ENCODE measurements at places on chromosomes 5 and 9.

DNA sequence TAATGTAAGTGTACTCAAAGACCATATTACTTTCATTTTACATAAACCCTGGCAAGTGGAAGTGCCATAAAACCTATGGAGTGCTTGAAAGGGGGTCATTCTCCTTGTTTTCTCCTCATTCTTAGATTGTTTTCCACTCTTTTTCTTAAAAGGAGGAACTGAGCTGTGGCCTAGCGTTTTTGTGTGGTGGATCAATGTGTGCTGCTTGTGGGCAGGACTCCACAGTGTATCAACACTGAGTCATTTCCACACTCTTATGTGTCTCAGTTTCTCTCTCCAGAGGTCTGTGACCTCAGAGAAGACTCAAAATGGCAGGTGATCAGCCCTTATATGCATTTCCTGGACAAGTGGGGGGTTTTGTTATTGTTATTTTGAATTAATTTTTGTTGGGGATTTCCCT is 516.1 kb upstream of the CDH10 start:
- DNase-seq: no peak

GRCh38 chr9:91746904-91747303 is 203.1 kb downstream of the ROR2 start:
- DNase-seq: no peak

DNA sequence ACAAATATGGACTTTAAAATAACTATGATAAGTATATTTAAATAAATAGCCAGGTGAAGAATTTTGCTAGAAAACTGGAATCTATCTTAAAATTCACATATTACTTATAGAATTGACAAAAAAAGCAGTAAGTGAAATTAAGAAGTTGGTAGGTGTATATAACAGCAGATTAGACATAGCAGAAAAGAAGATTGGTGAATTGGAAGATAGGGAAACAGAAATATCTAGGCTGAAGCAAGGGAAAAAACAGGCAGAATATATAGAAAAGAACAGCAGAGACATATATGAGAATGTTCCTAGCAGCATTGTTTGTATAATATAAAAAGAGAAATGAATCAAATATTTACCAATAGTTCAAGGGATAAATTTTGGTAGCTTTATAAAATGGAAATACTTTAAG is 294.9 kb downstream of the TMEM232 start:
- no peak for DNase-seq

DNA sequence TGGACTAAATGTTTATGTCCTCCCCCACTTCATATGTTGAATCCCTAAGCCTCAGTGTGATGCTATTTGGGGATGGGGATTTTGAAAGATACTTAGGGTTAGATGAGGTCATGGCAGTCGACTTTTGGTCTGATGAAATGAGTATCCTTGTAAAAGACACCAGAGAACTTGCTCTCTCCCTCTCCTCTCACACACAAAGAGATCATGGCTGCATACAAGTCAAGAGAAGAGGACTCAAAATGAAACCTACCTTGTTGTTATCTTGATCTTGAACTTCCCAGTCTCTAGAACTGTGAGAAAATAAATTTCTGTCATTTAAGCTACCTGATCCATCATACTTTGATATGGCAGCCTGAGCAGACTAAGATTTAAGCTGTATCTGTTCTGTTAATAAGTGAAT is 144.0 kb upstream of the HAPLN1 start:
- no peak for DNase-seq

- DNase-seq: no peak
These were observed 33.3 kb downstream of the ACOT12 start for GRCh38 chr5:81360640-81361039.

DNA sequence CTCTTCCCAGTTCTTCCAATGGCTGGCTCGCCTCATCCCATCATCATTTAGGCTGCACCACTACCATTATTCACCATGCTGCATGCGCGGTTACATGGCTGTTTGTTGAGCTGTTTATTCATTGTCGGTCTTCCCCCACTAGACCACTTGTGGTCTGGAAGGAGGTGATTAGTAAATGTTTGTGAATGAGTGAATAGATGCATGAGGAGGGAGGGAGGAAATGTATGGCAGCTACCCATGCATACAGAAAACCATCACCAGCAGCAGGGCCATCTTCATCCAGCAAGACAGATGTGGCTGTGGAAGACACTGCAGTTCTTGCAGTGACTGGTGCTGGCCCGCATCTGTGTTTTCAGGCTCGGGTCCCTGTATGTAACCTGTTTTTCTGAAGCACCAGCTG is 113.3 kb upstream of the SAP30L start:
- no peak for DNase-seq

DNA sequence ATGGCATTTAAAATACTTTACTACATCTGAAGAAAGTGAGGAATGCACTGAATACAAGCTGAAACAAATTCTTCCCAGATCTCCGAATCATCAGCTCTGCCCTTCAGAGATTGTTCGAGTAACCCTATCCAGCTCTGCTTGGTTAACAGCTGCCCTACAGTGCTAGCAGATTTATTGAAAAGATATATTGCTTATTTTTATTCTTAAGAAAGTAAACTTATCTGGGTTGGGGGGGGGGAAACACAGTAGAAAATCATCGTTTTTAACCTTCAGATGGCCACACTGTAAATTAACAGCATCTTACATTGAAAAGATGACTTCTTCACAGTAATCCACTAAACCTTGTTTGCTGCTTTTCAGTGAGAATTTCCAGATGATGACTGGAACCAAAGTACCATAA is 210.8 kb downstream of the NFIB start:
- DNase-seq: no peak

DNA sequence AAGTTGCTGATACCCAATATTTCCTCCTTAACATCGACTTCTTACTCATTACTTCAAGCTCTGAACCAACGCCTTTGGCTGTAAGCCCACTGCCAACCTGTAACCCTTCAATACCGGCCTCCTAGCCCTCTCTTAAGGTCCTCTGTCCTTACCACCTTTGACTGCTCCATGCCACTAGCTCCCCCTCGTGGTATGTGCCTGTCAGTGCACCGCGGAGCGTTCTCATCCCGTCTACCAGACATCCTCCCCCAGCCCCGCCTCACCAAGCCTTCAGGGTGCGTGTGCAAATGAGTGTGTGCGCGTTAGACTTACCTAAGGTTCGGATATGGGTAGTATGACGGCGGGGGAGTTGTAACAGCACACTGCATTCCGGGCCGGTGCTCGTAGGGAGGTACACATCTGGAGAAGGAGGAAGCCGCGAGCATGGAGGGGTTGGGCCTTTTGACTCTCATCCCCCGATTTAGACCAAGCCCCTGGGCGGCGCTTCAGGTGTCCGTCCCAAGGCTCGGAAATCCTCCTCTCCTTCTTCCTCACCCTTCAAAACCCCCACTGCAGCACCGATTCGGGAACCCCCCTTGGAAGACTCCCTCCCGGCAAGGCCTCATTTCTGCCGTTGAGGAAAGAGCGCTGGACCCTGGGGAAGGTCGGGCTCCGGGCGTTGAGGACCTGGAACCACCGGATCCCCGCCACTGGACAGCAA is 2.8 kb upstream of the MYORG start:
- DNase-seq: peak; percentile 77

DNA sequence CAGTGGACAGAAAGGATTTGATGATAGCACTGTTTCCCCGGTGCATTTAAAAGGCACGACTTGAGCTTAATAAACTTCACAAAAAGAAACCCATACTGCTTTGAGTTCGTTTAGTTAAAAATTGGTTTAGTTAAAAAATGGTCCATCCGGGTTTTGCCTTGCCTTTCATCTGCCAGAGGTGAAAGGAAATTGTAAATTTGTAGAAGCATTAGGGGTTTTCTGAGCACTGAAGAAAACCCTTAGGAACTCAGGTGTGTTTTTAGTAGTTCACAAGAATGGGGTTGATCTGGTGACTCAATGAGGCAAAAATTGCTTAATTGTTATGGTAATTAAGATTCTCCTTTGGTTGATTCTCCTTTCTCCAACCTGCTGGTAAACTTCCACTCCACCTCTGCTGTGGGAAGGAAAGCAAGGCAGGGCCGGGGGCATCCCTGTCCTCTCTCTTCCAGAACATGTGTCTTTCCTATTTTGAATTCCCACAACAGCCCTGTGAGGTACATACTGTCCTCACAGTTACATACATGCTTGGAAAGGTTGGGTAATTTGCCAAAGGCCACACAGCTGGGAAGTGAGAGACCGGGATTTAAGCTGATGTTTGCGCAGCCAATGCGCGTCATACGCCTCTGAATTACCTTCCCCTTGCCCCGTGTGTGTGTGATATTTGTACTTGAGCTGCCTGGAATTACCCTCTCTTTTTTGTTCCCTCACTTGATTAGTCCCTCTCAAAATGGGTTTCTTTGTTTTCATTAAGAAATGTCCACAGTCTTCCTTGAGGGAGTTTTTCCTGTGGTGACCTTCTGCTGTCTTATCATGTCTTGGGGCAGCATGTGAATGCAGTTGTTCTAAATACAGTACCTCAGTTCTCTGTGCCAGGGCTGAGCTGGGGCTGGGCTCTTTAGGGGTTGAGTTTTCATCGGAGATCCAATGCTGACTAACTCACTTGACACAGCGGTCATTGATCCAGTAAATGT is 94.4 kb downstream of the ARHGAP26 start:
- no peak for DNase-seq

- DNase-seq: no peak
These were observed 38.5 kb upstream of the ANKRD31 start for GRCh38 chr5:75275147-75275546.

- DNase-seq: no peak
These were observed 59.2 kb downstream of the TSSK1B start for GRCh38 chr5:113375480-113376060.

GRCh38 chr5:136516637-136517036 is 151.3 kb upstream of the TRPC7 start:
- DNase-seq: no peak

GRCh38 chr5:180139731-180140055 is 68.1 kb upstream of the RNF130 start:
- DNase-seq: no peak

DNA sequence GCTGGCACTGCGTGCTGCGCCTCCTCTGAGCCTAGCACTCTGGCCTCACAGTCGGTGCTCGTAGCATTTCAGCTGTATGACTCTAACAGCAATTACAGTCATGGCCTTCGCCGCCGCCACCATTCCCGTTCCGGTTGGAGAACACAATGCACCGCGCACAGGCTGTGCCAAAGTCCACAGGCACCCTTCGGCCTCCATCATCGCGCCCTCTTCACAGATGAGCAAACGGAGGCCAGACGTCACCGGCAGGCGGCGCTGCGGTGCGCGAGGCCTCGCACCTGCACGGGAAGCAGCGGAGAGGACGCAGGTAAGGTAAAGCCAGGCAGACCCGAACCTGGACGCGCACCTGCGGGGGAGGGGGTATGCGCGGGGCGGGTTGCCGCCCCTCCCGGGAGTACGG is 128.9 kb downstream of the BARX1 start:
- DNase-seq: peak; percentile 28

GRCh38 chr5:155103146-155103545 is 89.6 kb downstream of the KIF4B start:
- no peak for DNase-seq

- DNase-seq: no peak
These were observed 160.7 kb upstream of the ZNF608 start for GRCh38 chr5:124907098-124907644.

DNA sequence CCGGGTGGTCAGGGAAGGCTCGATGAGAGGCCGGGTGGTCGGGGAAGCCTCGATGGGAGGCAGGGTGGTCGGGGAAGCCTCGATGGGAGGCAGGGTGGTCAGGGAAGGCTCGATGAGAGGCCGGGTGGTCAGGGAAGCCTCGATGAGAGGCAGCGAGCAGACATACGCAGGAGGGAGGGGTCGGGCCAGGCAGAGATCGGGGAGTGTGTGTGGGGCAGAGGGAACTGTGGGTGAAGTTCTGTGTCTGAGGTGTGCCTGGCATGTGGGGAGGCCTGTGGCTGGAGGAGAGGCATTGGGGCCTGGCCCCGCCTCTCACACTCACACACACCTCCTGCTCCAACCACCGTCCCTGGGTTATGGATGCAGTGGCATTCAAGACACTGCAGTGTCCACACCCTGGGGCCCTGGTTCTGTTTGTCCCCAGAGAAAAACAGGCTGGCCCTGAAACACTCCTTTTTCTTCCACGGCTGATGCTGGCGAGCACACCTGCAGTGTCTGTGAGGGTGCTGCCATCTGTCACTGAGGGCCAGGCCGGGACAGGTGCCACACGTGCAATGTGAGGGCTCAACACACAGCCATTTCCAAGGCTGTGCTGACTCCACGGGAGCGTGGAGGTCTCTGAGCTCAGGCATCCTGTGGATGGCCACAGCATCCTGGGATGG is 6.5 kb upstream of the PLEKHG4B start:
- no peak for DNase-seq

DNA sequence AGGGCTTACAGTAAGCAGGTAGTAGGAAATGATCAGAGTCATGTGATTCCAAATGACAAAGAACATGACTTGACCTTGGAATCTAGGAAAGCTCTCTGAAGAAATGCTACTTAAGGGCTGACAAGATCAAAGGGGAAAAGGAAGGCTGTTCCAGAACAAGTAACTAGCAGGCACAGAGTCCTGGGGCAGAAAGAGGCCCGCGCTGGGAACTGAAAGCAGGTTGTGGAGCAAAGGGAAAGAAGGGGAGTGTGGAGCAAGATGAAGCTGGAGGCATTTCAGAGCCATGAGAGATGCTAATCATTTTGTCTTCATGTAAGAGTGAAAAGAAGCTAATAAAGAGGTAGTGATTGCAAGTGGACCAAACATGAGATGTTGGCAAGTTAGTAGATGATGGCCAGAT is 397.5 kb downstream of the DTWD2 start:
- DNase-seq: no peak

DNA sequence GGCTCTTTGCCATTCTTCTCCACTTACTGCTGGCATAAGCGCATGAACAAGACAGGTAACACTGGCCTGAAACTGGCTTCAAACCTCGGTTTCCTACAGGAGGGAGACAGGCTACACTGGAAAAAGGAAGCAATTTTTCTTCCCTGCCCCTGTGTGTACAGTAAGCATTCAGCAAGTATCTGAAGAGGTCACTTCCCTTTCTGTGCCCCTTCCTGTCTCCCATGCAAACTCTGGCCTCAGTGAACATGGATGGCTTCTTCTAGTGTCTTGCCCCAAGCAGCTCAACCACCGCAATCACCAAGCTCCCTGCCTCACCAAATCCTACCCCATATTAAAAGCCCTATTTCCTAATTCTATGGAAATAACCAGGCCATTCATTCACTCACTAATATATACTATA is 42.4 kb downstream of the SERINC5 start:
- no peak for DNase-seq

GRCh38 chr5:139683295-139684271 is 35.4 kb downstream of the CXXC5 start:
- DNase-seq: no peak
